ENCODE measurements at places on chromosomes 12 and 14. TPM values are rescaled to one million over a fixed set of nuclear protein-coding genes. Genes with fewer than 3 reads are reported as not detected.

Gene CLECL1
- not detected for total RNA-seq

Gene SLC2A13
- 23.5 TPM for total RNA-seq

Gene CYP27B1
- not detected for total RNA-seq

DNA sequence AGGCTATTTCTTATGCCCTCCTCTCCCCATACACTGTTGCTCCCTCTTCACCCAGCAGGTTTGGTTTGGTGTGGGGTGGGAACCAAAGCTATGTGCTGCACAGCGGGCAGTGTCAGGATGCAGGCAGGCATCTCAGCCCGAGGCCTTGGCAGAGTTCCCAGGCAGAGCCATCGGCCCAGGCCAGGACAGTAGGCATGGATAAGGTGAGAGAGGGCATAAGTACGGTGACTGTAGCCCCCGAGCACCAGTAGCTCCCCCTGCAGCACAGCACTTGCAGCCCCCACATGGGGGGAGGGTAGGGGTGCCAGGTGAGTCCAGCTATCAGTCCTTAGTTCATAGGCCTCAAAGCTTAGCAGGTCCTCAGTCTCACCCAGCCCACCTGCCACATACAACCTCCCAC lies 7.2 kb downstream of the KLHL33 start:
- H3K4me1 ChIP-seq, result no peaks in the 10 kb centered on the region
- no peaks in the 10 kb centered on the region for H3K27me3 ChIP-seq
- no peak overlapping the region for H3K4me3 ChIP-seq
- no peak for DNase-seq
- H3K27ac ChIP-seq, result no peak overlapping the region

DNA sequence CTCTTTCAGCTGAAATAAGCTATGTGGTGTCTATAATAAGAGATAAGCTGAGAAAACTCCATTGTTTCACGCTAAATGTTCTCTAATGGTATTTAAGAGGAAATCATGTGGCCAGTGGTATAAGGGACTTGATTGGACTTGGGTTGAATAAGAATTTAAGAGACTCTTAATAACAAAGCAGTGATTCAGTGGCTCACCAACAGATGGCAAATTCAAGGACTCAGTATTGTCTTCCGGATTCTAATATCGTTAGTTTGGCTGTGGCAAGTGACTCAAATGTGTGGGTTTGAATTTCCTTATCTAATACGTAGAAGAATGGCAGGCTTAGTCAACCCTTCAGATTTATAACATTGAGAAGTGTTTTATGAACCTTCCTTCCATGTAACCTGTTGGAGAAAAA lies 49.1 kb upstream of the KCNH3 start:
- H3K4me3 ChIP-seq, result no peak overlapping the region
- peaks cover 3% of the 10 kb centered on the region for H3K36me3 ChIP-seq
- no peaks in the 10 kb centered on the region for H3K4me1 ChIP-seq
- H3K27me3 ChIP-seq, result no peaks in the 10 kb centered on the region
- no peak overlapping the region for H3K27ac ChIP-seq

DNA sequence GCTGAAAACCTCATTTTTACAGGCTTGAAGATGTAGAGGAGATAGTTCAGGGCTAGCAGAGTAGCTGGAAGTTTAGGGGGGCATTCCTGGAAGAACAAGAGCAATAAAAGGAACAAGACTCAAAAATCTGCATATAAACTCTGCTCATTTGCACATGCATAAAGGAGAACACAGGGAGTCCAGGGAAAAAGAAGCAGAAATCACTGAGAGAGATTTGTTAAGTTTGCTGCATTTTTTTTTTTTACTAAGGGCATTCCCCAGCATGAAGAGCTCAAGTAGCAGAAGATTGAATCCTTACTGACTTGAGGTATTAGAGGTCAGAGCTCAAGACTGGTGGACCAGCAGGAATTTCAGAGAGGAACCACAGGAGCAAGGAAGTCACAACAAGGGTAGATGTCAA lies 28.2 kb upstream of the BCL11B start:
- no peaks in the 10 kb centered on the region for H3K36me3 ChIP-seq
- no peak overlapping the region for H3K27ac ChIP-seq
- no peak for DNase-seq
- no peak overlapping the region for H3K4me3 ChIP-seq

GRCh38 chr12:85448548-85449139 lies 168.6 kb downstream of the ALX1 start:
- H3K27me3 ChIP-seq, result no peaks in the 10 kb centered on the region
- H3K27ac ChIP-seq, result no peak overlapping the region
- DNase-seq, result no peak
- no peak overlapping the region for H3K4me3 ChIP-seq

GRCh38 chr14:100677554-100678468 lies 48.9 kb upstream of the DLK1 start:
- no peaks in the 10 kb centered on the region for H3K4me1 ChIP-seq
- no peaks in the 10 kb centered on the region for H3K36me3 ChIP-seq
- no peak overlapping the region for H3K4me3 ChIP-seq
- H3K27me3 ChIP-seq, result no peaks in the 10 kb centered on the region
- DNase-seq, result no peak

GRCh38 chr14:96065661-96066459 lies 26.7 kb downstream of the C14orf132 start:
- no peaks in the 10 kb centered on the region for H3K36me3 ChIP-seq
- no peak overlapping the region for H3K27ac ChIP-seq
- H3K27me3 ChIP-seq, result no peaks in the 10 kb centered on the region

Data from ascending aorta (tissue), 2 donors.